Mesenchymal stem cell (in vitro differentiated cells and primary cell): ENCODE measurements at places on chromosomes 6 and 20.

- no peak for DNase-seq
Observed at GRCh38 chr6:84743616-84744015, 20.8 kb downstream of the TBX18 start.

DNA sequence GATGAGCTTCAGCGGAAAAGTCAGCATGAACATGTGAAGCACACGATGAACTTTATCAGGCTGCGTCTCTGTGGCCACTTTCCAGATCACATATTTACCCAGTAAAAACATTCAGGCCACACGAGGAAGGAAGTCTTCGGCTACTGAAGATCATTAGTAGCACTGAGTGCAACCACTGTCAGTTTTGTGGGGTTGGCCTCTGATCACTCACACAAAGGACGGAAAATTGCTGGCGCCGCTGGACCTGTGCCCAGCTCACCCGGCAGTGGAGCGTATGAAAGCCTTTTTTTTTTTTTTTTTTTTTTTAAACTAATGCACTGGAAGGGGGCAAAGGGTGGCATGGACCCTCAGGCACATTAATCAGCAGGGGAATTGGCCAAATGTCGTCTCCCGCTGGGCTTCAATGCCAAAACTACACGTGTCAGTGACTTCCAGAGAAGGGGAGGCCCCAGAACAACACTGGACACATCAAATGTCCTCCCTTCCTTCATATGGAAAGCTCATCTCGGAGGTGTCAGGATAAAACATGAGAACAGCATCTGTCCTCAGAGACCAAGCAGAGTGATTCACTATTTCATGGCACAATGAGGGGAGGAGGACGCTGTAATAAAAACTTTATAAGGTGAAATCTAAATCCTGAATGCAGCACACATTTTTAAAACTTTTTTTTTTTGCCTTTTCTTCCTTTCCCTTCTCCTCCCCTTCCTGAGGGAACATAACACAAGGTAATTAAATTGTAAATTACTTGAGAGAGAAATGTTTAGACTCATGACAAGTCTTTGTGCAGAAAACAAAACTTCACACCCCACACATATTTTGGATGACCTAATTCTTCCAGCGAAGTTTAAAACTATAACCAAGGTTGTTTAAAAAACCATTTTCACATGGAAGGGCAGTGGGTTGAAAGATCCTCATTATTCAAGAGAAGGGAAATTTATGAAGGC lies 223.4 kb downstream of the FOXC1 start:
- DNase-seq: no peak

DNA sequence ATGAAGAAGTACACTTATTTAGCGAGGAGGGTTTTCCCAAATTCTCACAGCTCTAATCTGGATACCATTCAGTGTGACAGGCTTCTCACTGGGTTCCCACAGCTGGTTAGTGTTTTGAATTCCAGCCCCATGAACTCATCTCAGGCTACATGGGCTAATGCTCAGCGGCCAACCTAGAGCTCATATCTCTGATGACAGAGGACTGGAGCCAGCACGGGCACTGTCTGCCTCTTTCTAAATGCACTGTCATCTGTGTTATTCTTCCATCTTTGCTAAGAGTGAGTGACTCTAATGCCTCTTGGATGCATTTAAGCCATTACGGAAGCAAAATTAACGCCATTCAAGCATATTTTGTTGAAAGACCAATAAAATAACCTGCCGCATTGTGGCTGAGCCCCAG lies 308.9 kb upstream of the JAG1 start:
- peak; percentile 94 for DNase-seq

- DNase-seq: no peak
Observed at GRCh38 chr20:19322061-19322985, 109.9 kb downstream of the SLC24A3 start.

GRCh38 chr20:59726281-59726595 lies 121.9 kb downstream of the PHACTR3 start:
- no peak for DNase-seq

- no peak for DNase-seq
Observed at GRCh38 chr20:56800088-56800487, 171.0 kb downstream of the TFAP2C start.

DNA sequence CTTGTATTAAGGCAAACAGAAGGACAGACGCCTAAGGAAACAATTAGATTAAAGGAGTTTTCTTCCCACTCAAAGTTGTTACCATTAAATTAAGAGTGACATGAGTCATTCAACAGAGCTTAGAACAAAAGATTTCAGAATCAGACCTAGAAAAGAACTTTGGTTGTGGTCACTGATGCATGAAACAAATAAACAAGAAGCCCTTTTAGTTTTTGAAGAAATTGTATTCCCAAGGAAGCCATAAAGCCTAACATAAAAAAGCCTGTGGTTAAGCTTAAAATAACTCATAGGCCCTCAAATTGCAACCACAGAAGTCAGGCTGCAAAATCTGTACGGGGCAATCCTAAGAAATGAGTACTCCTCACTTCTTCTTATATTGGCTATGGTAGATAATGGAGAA lies 17.9 kb upstream of the TRIM26 start:
- DNase-seq: no peak
